ENCODE measurements at places on chromosomes 2 and 18.

- DNase-seq, result no peak
Measured at GRCh38 chr2:8457699-8458502, 224.0 kb upstream of the ID2 start.

DNA sequence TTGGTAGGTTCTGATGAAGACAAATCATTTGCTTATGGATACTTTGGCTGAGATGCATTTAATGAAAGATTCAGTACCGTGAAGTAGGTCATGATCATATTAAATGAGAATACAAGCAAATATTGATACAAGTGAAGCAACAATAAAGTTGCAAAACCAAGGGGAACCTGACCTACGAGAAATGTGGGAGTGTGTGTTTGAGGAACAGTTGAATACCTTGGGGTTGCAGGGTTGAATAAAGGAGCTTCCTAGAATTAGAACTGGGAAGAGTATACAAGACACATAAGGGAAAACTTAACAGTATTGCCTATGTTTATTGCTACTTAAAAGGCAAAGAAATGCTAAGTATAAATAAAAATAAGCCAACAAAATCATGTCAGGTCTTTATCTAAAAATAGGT, 702.9 kb downstream of the ERBB4 start:
- DNase-seq, result no peak

DNA sequence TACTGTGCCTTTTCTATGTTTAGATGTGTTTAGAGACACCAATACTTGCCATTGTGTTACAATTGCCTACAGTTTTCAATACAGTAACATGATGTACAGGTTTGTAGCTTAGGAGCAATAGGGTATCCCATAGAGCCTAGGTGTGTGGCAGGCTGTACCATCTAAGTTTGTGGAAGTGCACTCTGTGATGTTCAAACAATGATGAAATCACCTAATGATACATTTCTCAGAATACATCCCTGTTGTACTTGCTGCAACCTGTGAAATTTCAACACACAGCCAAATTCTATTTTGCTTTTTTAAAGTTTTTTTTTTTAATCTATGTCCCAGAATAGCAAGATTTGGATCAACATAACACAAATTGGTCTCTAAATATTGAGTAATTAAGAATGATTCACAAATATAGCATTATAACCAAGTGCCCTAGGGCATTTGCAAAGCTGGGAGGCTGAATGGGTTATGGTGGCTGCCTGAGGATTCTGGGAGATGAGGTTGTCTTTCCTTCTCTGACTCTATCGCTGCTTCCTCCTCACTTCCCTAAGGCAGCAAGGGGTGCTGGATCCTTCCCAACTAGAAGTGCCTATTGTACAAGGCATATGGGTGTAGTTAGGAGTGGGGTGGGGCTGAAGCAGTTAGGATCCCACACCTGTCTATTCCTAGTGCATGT, 78.3 kb downstream of the SKA1 start:
- DNase-seq, result no peak

- DNase-seq, result peak; percentile 81
Measured at GRCh38 chr2:240566203-240567136, 1.8 kb upstream of the RNPEPL1 start.

DNA sequence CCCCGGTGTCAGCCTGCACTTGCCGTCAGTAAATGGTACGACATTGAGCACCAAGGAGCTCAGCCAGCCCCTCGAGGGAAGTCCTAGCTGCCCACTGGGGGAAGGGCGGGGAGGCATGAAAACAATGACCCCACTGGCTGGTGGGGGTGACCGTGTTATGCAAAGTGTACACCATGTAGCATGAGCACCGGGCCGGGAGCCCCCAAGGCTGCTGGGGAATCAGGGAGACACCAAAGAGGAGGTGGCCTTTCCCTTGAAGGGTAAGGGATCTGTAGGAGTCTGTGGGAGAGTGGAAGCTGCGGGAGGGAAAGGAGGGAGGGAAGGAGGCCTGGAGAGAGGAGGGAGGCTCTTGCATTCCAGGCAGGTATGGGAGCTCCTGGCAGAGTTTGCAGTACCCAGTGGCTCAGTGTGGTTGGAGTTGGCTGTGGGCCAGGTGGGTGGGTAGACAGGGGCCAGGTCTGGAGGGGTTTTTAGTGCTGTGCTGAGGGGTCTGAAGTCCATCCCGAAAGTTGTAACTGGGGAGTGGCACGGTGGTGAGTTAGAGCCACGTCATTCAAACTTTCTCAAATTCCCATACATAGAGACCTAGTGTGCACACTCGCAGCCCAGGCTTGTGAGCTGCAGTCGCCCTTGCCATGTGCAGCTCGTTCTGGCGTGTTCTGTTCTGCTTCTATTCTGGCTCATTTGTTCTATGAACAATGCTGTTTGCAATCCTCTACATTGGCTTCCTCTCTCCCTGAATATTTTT, 22.4 kb downstream of the RRM2 start:
- no peak for DNase-seq

DNA sequence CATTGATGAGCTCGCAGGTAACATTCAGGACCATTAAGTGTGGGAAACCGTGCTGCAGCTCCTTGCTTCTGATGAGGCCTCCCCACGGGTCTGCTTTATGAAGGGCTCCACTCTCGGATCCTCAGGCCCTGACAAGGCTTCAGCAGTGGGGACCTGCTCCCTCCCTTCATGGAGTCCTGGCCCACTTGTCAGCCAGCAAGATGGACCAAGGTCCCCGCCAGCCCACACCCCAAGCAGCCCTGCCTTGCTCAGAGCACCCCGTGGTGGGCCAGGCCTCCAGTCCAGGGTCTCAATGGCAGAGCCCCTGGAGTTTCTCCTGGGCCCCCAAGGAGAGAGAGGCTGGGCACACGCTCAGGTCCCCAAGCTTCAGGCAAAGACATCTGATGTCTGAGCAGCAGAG, 41.5 kb downstream of the CROCC2 start:
- no peak for DNase-seq

GRCh38 chr18:22524783-22525182, 107.1 kb upstream of the CTAGE1 start:
- no peak for DNase-seq

- DNase-seq, result no peak
Measured at GRCh38 chr18:9742524-9743131, 34.5 kb downstream of the RAB31 start.

DNA sequence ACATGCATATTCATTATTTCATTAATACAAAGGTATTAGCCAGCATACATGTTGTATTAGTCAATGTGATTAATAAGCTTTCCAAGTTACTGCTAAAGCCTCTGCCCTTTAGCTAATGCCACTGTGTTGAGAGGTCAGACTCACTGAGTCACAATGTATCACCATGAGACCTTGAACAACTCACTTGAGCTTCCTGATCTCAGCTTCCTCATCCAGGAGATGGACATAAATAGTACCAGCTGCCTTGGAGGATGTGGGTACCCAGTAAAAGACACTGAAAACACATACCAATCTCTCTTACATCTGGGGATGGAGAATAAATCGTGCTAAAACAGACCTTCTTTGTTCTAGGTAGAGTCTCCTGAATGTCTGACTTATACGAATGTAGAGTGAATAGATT, 224.6 kb downstream of the EPHA4 start:
- DNase-seq, result no peak

DNA sequence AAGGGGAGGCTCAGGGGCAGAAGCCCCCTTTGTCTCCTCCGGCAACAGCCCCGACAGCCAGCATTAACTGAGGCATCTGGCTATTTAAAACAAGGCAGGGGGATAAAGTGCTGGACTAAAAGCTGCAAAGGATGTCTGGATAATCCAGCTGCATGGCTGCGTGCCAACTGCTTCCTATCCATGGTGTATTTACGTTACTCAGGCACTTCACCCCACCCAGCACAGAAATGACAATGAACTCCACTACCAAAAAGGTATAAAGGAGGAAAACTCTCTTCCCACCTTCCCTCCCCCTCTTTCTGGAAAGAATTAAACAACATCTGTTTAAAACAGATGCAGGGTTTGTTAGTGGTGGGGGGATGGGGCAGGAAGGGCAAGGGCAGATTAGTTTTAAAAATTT, 82.5 kb downstream of the SPRED2 start:
- DNase-seq, result no peak

GRCh38 chr2:75561566-75562512, 1.1 kb upstream of the EVA1A start:
- no peak for DNase-seq

- DNase-seq, result peak; percentile 34
Measured at GRCh38 chr2:97936199-97936598, 59.5 kb downstream of the TMEM131 start.

- no peak for DNase-seq
Measured at GRCh38 chr18:80166725-80167124, 57.7 kb downstream of the ADNP2 start.

DNA sequence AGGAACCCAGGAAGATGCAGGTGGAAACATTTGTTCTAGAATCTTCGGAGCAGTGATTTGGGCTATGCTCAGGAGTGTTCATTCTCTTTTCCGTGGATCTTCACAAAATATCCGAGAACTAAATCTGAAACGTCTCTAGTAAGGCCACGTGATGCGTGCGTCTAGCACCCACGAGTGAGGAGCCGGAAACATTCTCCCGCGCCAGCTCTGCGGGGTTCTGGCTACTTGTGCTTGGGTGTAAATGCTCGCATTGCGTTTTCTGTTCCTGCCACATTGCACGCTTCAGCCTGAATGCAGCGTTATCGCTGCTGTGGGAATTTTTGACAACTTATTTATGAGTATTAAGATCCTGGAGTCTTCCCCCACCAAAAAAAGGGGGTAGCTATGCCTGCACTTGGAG, 71.4 kb downstream of the KLHL29 start:
- no peak for DNase-seq

DNA sequence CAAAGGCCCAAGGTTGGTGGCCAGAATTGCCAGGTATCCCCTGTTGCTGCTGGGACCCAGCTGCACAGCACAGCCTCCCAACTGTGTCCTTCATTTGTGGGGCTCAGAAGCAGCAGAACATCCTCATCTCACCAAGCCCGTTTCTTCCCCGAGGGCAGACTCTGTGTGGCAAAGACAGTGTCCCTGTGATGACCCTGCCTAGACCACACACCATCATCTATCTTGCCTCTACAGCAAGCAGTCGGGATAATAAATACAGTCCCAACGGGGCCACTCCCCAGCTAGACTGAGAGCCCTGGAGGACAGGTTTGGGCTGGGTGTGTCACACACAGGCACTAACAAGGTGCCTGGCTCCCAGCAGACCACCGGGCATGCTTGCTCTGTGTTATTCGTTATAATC, 93.4 kb downstream of the PTGR3 start:
- no peak for DNase-seq

DNA sequence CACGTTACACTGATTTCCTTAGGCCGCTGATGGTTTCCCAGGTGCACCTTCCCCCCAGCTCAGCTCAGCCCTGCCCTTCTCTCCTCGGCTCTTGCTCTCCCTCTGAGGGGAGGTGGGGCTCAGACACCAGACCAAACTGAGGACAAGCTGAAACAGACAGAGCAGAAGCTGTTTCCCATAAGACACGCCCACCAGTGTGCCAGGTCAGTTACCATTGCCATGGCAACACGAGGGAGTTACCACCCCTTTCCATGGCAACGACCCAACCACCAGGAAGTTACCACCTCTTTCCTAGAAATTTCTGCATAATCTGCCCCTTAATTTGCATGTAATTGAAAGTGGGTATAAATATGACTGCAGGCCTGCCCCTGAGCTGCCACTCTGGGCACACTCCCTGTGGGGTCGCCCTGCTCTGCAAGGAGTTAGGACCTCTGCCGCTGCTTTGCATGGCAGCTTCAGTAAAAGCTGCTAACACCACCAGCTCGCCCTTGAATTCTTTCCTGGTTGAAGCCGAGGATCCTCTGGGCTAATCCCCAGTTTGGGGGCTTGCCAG, 120.9 kb upstream of the SMIM21 start:
- DNase-seq, result no peak

DNA sequence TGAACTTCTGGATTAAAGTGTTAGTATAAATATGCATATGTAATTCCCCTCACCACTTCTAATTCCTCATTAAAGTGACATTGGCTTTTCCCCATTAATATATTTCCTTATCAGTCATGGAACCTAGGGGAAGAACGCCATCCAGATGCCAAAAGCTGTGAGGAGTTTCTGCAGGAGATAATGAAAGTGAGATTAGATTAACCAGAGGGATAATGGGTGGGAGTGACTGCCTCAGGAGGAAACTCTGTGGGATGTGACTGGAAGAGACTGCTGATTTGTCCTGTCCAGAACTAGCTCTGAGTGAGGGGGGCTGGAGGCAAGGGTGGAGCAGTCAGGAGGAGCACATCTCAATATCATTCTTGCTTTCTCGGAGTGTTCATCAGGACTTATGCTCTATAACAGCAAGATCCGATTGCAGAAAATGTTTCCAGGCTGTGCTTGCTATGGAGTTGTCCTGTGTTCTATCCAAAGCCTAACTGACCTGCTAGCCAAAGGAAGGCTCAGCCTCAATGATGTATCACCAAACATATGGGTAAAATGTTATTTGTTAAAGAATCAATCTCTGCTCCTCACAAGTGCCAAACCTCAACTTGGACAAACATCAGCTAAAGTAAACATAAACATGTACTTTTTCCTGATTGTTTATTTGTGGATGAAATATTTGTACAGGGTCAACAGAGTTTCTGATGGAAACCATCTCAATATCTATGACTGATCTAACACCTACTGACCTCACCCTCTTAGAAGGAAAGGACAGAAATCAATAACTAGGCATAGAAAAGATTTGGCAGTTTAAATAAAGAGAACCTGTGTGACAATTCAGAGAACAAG, 118.5 kb downstream of the ASXL3 start:
- DNase-seq, result no peak

DNA sequence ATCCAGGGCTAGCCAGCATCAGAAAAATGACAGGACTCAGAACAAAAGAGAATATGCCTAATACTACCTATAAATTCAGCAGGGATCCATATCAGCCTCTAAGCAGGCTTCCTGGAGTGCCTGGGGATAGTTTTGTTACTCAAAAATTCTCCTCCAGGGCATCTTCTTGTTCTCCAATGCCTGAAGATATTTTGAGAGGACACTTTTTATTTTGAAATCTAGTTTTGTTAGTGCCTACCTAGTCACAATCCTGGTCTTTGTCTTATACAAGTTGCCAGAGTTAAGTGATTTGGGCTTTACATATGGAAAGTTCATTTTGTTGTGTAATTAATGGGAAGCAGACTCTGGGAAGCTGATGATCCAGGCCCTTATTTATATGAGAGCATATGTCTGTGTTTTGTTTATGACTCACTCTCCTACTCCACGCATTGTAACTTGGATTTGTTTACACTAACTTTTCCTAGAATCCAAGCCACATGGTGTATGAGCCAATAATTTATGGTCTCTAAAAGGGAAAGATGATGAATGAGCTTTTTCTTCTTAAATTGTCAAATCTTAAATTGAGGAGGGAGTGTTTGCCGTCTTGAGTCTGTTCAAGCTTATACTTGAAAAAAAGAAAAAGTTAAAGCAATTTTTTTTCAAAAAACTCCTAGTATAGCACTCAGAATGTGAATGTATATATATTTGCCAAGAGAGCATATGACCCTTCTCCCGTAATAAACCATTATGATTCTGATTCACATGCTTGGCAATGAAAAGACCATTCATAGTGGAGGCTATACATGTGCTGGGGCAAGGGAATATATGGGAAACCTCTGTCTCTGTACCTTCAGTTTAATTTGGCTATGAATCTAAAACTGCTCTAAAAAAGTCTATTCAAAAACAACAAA, 370.3 kb downstream of the SETBP1 start:
- DNase-seq, result no peak

DNA sequence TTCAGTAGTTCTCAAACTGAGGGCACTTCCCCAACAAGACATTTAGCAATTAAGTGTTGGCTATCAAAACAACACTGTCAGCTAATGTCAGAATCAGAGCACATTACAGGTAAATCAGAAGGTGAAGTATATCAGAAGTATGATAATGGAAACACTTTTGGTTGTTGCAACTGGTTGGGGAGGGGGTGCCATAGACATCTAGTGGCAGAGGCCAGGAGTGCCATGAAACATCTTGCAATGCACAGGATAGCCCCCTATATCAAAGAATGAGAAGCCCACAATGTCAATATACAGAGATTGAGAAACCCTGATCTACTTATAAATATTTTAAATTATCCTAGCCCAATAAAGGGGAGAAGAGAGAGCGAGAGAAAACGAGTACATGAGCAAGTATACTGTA, 4.9 kb upstream of the XPO1 start:
- no peak for DNase-seq
